Right atrium auricular region (tissue), 2 donors: ENCODE measurements at places on chromosomes 7 and 10.

DNA sequence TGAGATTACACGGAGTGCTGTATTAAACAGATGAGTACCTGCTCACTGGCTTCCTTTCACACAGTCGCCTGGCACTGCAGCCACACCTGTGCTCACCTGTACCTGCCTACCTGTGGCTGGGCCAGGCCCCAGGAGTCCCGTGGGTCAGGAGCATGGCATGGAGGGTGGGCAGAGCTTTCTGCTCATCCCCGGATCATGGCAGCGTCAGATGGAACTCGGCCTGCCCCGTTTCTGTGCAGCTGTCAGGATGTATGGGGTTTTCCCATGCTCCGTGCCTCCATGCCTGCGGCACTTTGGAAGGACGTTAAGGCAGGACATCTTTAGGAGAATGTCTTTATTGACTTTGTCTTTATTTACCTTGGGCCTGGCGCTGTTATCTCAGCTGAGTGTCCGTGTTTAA, 112.2 kb downstream of the MGMT start:
- DNase-seq, result no peak

DNA sequence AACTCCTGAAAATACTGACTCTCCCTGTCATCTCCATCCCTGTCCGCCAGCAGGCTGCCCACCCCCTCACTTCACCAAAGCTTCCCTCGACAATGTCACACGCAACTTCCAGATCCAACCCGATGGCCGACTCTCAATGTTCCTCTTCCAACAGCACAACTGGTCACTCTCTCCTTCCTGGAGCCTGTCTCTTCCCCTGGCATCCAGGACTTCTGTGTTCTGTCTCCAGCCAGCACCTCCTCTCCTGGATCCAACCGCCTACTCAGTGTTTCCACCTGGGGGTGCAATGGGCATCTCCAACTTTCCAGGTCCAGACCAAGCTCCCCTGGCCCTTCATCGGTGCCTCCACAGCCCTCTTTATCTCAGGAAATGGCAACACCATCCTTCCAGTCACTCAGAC, 8.6 kb downstream of the CPA5 start:
- DNase-seq, result no peak

GRCh38 chr7:101441890-101442289, 79.2 kb downstream of the COL26A1 start:
- DNase-seq, result no peak

DNA sequence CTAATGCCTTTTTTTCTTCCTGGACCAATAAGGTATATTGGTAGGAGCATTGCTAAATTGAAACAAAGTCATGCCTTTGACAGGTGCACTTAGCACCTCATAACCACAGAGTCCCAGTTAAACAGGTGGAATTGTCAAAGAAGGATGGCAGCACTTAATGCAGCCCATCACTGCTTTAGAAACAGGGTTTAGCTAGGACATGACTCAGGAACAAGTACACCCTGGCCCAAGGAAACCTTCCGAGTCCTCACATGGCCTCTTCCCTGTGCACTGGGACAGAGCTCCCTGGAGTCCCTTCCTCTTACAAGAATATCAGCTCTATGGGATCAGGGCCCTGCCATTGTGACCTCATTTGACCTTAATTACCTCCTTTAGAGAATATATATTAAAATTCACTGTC, 382.7 kb downstream of the EXOC4 start:
- DNase-seq, result no peak

GRCh38 chr7:13115855-13116254, 428.4 kb downstream of the ARL4A start:
- no peak for DNase-seq

GRCh38 chr10:20949967-20950366, 52.9 kb upstream of the NEBL start:
- no peak for DNase-seq

GRCh38 chr10:72087969-72088888, at the start of gene SPOCK2:
Gene SPOCK2, minus strand, starts transcription at chr10:72088551. Its CDS starts 223 bp downstream, at chr10:72088328.
- DNase-seq, result no peak

- no peak for DNase-seq
Observed at GRCh38 chr7:100485471-100485876, 1.7 kb downstream of the NYAP1 start.

GRCh38 chr7:131501930-131502685, 54.3 kb downstream of the PODXL start:
- peak; percentile 57 for DNase-seq

DNA sequence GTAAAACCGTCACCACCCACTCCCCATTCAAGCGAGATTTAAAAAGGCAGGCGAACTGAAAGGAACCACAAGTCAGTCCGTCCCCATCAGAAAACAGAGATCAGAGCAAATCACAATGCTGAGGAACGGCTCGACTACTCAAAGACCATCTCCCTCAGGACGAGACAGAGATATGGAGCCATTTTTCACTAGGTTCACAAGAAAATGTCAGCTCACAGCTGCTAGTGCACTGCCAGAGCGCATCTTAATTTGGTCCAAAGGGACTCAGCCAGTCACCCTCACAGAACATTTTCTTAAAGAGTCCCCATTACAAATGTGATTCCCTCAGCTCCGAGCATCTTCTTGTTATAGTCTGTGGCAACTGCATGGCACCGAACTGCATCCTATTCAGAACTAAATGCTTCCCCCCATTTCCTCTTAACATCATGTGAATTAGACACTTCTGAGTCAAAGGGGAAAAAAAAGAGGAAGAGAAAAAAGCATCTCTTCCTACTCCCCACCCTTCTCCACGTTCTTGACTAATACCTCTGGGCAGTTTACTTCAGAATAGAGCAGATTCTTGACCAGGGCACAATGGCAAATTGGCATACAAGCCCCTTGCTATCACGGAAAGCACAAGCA, 683.9 kb downstream of the MAGI2 start:
- no peak for DNase-seq

- no peak for DNase-seq
Observed at GRCh38 chr10:92108120-92108519, 182.8 kb downstream of the CPEB3 start.

DNA sequence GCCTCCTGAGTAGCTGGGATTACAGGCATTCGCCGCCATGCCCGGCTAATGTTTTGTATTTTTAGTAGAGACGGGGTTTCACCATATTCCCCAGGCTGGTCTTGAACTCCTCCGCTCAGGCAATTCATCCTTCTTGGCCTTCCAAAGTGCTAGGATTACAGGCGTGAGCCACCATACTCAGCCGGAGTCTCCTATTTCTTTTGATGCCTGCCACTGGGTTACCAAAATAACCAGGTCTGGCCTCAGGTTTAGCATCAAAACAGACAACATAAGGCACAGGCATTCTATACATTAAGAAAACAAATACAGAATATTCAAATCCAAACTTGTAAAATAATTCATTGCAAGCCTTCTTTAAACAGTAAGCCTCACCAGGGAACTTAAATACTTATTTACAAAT, 289.8 kb upstream of the IMMP2L start:
- DNase-seq, result no peak

GRCh38 chr7:4202154-4202736, 479.9 kb upstream of the FOXK1 start:
- no peak for DNase-seq

DNA sequence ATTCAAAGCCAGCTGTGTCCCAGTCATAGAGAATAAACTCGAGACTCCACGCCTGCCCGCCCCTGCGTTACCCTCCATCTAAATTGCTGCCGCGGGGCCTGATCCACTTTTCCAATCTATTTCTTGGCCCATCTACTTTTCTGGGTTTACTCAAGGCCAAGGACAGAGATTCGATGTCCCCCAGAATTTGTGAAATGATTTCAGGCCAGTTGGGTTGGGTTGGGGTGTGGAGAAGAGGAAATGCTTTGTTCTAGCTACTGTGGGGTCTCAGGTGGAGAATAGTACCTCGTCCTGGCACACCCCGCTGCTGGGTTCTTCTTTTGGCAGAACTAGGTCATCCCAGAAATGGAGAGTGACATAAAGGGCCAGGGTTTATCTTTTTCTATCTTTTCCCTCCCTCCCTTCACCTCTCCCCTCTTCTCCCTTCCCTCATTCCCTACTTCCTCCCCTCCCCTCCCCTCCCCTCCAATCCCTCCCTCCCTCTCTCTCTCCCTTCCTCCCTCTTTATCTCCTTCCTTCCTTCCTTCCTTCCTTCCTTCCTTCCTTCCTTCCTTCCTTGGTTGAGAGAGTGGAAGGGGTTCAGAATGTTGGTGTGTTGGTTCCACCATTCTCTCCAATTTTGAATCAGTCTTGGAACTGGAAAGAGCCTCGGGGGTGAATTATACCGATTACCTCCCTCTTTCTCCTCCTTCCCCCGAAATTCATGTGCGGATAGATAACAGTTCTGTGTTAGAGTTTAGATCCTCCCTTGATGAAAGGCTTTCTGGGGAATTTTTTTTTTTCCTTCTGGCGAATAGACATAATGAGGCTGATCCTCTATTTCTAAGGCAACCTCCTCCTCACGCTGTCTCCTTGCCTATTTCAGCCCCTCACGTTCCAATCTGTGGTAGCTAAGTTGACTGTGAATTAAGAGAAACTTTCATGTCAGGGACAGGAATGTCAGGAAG, 1.2 kb upstream of the TMEM229A start:
- DNase-seq, result no peak

GRCh38 chr10:129683519-129683918, 216.5 kb downstream of the MGMT start:
- DNase-seq, result no peak

DNA sequence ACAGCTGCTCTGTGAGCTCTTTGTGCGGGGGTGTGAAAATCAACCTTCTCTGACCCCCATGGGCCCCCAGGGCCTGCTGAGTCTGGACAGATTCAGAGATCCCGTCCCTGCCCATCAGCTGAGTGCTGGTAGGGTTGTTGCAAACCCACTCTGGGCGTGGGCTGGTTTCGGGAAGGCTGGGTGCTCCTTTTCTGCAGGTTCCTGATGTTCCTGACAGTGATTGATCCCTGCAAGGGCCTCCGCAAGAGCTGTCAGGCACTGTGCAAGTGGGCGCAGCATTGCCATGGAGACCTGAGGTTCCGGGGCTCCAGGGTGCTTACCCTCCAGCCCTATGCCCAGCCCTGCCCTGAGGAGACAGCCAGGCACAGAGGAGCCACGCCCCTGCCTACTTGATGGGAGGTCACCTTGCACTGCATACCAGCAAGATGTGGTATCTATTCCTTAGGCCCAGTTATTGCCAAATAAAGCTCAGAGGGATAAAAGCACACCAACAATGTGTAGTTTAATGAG, 44.3 kb upstream of the INPP5A start:
- DNase-seq, result no peak

DNA sequence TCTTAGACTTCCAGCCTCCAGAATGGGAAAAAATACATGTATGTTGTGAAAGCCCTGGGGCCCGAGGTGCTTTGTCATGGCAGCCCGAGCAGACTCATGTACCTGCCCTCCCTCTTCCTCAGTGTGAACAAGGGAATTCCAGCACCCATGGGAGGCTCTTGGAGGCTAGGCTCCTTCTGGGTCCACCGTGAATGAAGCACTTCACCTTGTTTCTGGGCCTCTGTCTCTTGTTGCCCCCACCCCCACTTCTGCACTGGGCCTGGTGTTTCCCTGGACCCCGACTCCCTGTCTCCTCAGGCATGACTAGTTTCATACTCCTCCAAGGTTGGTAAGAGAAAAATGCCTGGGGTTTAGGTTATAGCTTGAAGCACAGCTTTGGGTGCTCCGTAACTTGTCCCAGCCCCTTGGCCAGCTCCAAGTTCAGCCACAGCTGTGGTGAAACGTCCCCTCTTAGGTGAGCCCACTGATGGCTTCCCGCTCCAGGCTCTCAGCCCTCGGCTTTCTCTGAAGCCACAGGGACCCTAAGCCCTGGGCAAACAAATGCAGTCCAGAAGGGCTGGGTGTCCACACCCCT, 30.2 kb upstream of the ARHGAP22 start:
- DNase-seq, result no peak

DNA sequence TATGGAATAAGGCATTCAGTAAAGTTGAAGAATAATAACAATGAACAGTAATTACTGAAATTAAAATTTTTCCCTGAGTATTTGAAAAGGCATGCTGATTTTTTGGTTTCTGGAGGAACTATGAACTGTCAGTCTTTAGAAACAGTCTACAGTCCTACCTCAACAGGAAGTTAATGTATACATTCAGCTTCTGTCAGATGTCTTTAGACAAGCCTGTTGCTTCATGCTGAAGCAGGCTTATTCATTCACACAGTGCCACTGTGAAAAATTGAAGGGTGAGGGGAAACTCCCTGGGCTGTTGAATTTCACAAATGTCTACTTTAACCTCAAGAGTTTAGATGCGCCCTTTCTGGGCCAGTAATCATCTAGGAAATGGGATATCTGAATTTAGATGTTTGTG, 3.5 kb downstream of the NRF1 start:
- DNase-seq, result no peak

- DNase-seq, result no peak
Observed at GRCh38 chr7:94848992-94849576, 58.3 kb upstream of the PPP1R9A start.

DNA sequence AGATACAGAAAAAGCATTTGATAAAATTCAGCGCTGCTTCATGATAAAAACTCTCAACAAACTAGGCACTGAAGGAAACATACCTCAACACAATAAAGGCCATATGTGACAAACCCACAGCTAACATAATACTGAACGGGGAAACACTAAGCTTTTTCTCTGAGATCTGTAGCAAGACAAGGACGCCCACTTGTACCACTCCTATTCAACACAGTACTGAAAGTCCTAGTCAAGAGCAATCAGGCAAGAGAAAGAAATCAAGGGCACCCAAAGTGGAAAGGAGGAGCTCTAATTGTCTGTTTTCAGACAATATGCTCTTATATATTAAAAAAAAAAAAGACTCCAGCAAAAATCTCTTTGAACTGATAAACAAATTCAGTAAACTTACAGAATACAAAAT, 13.3 kb downstream of the DIP2C start:
- DNase-seq, result no peak

DNA sequence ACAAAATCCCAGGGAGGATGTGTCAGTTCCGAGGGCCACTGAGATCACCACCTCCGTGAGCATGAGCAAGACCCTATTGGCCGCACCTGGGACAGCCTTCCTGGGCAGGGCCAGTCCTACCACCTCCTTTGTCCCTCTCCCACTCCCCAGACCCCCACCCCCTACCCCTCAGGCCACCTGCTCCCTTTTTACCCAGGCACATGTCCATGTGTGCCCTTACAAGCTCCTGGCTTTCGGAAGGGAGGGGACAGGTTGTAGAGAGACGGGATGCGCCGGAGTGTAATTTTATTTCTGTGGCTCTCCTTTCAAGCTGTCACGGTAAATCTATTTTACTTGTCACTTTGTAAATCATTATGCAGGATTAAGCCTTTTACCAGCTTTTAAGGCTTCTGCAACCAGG, 20.9 kb downstream of the ZMIZ1 start:
- DNase-seq, result no peak

- DNase-seq, result no peak
Observed at GRCh38 chr7:26417911-26418413, 126.3 kb downstream of the SNX10 start.

- DNase-seq, result no peak
Observed at GRCh38 chr7:91826377-91826776, 54.1 kb downstream of the MTERF1 start.
